ENCODE measurements at places on chromosomes 2 and 18.

GRCh38 chr2:217149087-217149660 lies 289.3 kb upstream of the TNP1 start:
- DNase-seq: no peak

DNA sequence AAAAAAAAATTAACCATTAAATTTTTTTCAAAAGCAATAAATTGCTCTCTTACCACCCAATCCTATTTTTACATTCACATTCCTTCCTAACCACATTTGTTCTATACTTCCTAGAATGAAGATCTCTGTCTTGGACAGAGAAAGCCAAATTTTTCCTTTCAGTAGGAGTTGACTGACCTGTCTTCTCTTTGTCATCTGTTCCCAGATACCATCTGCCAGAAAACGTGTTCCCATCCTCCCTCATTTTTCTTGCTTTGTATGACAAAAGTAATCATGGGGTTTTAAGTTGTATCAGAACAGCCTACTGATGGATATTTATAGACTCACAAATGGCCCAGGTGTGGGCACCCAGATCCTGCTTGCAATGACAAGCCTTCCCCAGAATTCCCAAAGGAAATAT lies 182.1 kb downstream of the CYP26B1 start:
- no peak for DNase-seq

DNA sequence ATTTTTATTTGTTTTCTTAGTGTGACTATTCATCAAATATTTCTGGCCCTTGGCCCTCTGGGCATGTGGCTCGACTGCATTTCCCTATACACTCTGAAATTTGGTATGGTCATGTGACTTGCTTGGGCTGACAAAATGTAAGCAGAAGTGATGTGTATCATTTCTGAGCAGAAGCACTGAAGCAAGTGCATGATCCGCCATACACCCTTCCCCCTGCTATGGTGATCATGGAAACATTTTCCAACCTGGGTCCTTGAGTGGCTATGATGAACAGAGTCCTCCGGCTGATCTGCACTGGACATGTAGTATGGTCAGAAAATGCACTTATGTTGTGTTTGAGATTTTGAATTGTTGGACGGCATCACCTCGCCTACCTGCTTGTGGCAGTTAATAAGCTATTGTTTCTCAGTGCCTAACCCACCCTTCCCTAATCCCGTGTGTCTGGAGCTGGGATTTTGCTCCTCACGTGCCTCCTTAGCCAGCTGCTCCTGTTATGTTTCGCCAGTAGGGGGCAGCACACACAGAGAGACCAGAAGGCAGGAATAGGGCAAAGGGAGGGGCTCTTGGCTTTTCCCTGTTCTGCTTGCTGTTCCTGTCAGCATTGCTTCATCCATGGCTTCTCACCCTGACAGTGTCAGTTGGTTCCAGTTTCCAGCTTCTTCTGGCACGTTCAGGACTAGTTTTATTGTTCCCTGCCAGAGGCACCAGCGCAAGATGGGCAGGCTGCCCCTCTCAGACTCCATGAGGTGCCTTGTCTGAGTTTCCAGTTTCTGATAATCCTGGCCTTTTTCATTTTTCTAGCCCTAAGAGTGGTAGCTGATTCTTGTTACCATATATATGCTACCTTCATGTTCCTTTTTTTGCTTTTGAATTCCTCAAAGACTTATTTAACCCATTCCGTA lies 207.4 kb downstream of the ARL6IP6 start:
- peak; percentile 82 for DNase-seq

GRCh38 chr2:199414001-199414400 lies 43.7 kb downstream of the SATB2 start:
- no peak for DNase-seq

DNA sequence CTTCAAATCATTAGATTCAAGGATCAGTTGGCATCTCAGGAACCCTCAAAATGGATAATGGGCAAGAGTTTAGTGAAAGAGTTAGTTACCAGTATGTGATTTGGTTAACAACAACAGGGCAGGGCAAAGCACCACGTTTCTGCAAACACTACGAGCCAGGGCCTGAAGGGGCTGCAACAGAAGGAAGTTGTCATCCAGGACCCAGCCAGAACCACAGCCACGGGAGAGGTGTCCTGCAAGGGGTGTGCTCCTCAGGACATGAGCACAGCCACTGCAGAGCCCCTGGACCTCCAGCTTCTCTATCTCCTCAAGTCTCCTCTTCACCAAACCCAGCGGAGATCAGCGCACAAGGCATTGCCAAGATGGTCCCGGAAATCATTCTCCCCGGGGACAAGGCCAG lies 173.3 kb upstream of the PIEZO2 start:
- no peak for DNase-seq

All from activated CD8-positive, alpha-beta memory T cell treated with anti-CD3 and anti-CD28 coated beads, Interleukin-2, amount 50 U/mL, for 48 hours (primary cell).